Stimulated activated CD4-positive, alpha-beta T cell treated with anti-CD3 and anti-CD28 coated beads, Interleukin-2, amount 100 ng/mL, for 24 hours (primary cell): ENCODE measurements at places on chromosomes 2 and 18.

- peak; percentile 19 for DNase-seq
Measured at GRCh38 chr18:51195451-51196117, 1.9 kb downstream of the MEX3C start.

DNA sequence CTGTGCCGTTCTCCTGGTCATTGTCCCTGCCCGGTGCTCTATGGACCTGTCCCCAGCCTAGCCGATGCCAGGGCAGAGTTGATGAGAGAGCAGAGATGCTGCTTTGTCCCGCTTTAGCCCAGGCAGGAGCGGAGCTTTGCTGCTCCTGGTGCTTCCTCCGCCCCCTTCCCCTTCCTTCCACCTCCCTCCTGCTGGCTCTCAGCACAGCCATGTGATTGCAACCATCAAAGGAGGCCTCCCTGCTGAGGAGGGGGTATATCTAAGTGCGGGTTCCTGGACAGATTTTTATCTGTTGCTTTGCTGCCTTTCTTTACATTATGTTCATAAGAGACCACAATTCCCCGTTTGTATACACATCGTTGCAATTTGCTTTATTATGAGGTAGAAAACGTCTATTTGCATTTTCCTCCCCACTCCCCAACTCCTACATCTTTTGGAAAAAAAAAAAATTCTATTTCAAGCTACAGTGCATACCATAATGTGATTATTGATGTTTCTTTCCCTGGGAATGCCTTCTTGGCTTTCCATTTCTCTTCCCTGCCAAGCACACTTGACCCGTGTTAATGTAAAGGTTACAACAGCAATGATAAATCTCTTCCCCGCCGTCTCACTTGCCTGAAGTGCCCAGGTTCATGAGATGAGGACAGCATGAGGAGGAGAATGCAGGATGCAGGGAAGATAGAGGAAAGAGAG lies 25.4 kb downstream of the ALPK2 start:
- no peak for DNase-seq

DNA sequence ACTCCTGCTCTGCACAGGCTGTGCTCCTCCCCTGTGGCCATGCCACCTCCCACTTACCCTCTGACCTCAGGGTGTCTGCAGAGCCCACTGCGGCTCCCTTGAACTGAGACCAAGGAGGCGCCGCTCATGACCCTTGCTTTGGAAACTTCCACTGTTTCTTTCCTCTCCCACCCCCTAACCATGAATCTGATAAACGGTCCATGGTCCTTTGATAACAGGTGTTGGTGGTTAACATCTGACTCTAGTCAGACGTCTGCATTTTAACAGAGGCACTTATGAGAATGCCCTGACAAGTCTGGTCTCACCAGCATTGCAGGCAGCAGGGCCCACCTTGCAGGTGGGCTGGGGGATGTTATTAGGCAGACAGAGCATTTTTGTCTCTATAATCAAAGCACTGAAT lies 113.6 kb upstream of the APCDD1 start:
- no peak for DNase-seq

- no peak for DNase-seq
Measured at GRCh38 chr2:39304200-39304599, 60.4 kb upstream of the CDKL4 start.

- DNase-seq = no peak
Measured at GRCh38 chr2:29109246-29109645, 6.0 kb upstream of the CLIP4 start.

GRCh38 chr2:102707796-102708695 lies 53.8 kb upstream of the TMEM182 start:
- DNase-seq = no peak

GRCh38 chr2:72757177-72757775 lies 68.6 kb downstream of the EXOC6B start:
- DNase-seq = no peak
